ENCODE measurements at places on chromosomes 2 and 18.

DNA sequence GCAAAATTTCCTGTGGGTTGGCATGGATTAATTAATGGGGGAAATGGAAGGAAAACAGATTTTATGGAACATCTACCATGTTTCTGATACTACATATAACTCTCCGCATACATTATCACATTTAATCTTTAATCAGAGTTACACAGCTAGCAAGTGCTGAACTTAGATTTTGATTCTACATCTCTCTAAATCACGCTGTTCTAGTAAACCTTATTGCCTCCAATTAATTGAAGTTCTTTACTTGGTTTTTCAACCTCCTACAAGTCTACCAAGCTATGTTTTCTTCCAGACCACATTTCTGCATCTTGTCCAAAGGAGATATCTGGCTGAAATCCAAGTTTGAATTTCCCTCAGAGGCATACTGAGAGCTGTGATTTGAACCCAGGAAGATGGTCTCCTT lies 125.8 kb upstream of the GAREM1 start:
- no peak for DNase-seq

- no peak for DNase-seq
These were observed 303.5 kb upstream of the ZNF804A start for GRCh38 chr2:184294831-184295230.

- DNase-seq = no peak
These were observed 170.4 kb downstream of the SMAD7 start for GRCh38 chr18:48780201-48780912.

DNA sequence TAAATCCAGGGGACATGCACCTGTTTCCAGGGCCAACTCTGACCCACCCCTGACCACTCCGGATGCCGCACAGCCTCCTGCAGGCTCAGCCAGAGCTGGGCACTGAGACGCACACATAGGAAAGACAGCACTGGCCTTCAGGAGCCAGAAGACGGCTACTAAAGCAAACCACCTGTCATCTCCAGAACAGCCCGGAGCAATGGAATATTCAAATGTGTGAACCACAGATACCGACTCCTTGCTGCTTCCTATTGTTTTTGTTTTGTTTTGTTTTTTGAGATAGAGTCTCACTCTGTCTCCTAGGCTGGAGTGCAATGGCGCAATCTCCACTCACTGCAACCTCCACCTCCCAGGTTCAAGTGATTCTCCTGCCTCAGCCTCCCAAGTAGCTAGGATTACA lies 94.0 kb downstream of the LAMA1 start:
- DNase-seq = no peak

DNA sequence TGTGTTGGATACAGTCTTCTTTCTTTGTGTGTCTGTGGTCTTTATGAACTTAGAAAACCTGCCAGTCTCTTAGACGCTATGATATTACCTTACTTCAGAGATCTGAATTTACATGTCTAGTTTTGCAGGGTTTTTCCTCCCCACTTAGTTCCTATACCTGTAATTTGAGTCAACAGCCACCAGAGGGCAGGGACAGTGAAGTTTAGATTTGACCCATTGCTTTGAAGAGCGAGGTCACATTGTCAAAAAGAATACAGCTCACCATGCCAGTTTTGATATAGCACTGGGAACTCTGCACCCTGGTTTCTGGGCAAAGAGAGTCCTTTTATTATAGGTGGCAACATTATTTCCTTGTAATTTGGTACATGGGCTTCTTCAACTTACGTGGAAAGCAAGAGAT lies 102.3 kb downstream of the MAPK4 start:
- no peak for DNase-seq

DNA sequence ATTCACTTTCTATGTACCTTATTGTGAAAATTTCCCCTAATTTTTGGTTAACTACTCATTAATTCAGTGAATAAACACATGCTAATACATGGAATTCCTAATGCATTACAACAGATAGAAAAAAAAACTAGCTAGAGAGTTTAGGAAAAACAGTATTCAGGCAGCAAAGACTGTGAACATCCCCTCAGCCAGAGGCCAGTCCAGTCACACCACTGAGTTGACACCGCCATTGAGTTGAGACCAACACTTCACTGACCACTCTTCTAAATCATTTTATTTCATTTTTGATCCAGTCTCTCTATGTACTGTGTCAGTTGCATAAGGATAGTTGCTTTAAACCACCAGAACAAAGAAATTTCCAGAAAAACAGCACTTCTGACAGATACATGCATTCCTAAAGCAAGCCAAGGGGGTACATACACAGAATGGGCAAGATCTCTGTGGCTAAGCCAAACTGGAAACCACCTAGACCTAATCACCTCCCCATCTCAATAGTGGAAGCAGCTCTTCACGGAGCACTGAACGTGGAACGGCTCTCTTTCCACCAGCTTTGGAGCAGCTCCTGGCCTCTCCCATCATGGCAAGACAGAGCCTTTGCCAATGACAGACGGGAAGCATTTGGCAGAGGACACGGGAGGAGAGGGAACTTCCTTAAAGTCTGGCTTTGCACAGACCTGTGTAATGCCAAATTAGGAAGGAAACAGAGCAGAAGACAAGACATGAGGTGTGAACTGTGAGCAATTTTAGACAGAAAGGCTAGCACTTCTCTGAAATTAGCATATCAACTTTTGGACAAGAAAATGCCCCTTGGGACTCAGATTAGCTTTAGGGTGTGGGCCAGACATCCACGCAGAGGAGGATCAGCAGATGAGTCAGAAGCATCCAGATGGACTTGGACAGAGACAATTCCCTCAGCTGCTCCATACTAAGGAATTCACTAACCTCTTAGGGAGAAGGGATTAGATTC lies 36.4 kb downstream of the CACNB4 start:
- DNase-seq = no peak

- no peak for DNase-seq
These were observed 20.4 kb downstream of the GPD2 start for GRCh38 chr2:156456616-156457015.

- DNase-seq = no peak
These were observed 312 bp downstream of the NR4A2 start for GRCh38 chr2:156332284-156332533.

DNA sequence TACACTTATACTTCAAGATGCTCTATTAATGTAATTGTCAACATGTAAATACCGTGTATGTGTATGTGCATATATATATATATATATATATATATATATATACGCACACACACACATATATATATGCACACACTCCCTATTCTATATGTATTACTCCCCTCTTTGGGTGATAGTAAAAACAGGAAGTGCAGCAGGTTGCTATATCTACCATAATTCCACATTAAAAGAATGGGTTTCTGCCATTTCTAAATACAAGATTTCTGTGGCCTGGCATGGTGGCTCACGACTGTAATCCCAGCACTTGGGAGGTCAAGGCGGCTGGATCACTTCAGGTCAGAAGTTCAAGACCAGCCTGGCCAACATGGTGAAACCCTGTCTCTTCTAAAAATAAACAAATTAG lies 77.0 kb downstream of the OTX1 start:
- DNase-seq = no peak

DNA sequence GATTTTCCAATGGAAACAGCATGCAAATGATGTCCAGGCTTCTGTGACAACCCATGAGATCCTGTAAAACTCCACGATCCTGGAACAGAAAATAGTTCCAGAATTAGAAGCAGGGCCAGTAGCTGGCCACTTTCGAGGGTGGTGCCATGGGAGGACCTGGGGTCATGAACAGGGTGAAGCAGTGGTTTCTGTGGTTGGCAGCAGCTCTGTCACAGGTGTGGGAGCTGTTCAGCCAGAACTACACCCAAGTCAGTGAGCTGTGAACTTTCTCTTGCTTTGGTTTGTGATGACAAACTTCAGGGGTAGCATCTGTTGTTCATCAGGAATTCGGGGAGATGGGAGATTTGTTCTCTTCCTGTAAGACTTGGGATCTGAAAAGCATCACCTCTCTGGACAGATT lies 314.4 kb upstream of the NT5C1B start:
- no peak for DNase-seq

GRCh38 chr18:61900504-61901281 lies 7.9 kb upstream of the RNF152 start:
- no peak for DNase-seq

- no peak for DNase-seq
These were observed 400.3 kb upstream of the PKDCC start for GRCh38 chr2:41647468-41648050.
